ENCODE measurements at places on chromosomes 16 and 17.

GRCh38 chr16:9484426-9484825 is 393.0 kb downstream of the HAPSTR1 start:
- no peak for DNase-seq

GRCh38 chr16:1375741-1376410 is 24.1 kb downstream of the GNPTG start:
- no peak for DNase-seq

- DNase-seq: no peak
These were observed 10.8 kb upstream of the RIPOR1 start for GRCh38 chr16:67517661-67518423.

DNA sequence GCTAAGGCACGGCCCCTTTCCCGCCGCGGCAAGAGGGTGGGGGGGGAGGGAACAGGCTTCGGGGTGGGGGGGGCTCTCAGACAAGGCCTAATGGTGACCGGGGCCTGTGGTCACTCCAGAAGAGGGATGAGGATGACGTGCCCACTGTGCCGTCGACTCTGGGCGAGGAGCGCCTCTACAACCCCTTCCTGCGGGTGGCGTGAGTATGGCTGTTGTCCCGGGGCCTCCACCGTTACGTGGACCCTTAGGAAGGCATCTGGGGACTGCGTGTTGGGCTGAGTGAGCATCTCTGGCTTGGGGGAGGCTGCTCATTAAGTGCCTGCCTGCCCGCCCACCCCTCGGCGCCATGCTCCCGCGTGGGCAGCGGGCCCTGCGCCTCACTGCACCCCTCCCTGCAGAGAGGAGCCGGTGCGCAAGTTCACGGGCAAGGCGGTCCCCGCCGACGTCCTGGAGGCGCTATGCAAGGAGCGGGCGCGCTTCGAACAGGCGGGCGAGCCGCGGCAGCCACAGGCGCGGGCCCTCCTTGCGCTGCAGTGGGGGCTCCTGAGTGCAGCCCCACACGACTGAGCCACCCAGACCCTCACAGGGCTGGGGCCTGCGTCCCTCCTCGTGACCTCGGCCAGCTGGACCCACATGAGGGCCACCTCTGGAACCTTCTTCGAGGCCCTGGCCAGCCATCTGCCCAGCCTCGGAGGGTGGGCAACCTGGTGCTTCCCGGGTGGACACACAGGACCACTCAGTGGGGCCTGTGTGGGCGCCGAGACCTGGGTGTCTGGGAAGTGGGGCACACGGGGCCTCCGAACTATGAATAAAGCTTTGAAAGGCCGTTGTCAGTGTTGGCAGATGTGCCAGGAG is 2.2 kb downstream of the HAGHL start:
- DNase-seq: no peak

GRCh38 chr17:55540414-55541091 is 29.3 kb upstream of the SMIM36 start:
- DNase-seq: no peak

DNA sequence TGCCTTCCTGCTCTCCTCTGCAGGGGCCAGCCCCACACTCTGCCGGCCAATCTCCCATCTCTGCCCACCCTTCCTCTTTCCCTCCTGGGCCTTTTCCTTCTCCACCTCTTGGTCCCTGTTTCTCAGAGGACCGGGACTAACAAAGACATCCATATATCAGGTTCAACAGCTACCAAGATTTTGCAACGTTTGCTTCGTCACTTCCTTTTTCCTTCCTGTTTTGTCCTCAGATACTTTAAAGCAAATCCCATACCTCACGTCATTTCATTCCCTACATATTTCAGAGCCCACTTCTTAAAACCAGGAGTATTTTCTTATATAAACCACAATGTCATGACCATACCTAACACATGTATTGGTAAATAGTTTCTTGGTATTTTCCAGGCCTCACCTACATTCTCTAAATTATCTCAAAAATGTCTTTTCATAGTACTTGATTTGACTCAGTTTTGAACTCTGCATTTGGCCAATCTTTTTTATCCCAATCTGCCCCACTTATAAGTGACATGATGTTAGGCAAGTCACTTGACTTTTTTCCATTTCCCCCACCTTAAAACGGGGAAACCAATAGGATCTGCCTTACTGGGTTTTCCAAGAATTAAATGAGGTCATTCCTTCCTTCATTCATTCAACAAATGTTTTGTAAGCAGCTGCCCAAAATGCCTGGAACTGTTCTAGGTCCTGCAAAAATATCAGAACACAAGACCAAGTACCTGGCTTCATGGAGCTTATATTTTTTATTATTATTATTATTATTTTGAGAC is 7.2 kb upstream of the USP10 start:
- DNase-seq: no peak

DNA sequence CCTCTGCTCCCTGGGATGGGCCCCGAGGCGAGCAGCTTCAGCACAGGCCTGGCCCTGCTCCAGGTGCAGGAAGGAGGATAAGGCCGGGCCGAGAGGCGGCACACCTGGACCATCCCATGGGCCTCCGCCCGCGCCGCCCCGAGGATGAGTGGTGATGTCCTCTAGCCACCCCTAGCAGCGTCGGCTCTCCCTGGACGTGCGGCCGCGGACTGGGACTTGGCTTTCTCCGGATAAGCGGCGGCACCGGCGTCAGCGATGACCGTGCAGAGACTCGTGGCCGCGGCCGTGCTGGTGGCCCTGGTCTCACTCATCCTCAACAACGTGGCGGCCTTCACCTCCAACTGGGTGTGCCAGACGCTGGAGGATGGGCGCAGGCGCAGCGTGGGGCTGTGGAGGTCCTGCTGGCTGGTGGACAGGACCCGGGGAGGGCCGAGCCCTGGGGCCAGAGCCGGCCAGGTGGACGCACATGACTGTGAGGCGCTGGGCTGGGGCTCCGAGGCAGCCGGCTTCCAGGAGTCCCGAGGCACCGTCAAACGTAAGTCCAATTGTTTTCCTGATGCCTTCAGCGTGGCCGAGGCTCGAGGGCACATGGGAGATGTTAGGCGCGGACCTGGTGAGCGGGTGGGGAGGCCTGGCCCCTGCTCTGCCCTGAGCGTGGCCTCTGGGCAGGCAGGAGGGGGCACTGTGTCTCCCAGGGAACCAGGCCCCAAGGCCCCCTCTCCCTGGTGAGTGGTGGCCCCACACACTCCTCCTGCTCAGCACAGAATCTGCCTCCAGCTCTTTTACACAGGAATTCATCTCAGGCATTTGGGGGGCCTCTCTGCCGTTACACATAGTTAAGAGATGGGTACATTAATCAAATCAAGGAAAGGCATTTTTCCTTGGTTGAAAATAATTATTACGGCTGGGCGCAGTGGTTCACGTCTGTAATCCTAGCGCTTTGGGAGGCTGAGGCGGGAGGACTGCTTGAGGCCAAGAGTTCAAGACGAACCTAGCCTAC is 855 bp downstream of the TMEM204 start:
- no peak for DNase-seq
